ENCODE measurements at places on chromosomes 5 and 9. TPM values are rescaled to one million over a fixed set of nuclear protein-coding genes. Genes with fewer than 3 reads are reported as not detected.

The NELFB gene
- 54.9 TPM for total RNA-seq

The APBA1 gene
- 4.6 TPM for total RNA-seq

The CDKN2B gene
- total RNA-seq: 11.4 TPM

The AK6 gene
- total RNA-seq: 22.0 TPM

The FOXD4L4 gene
- total RNA-seq: not detected

The MAML1 gene
- 21.4 TPM for total RNA-seq

The SCGB3A1 gene
- not detected for total RNA-seq

The C5orf15 gene
- total RNA-seq: 20.3 TPM

The C9orf153 gene
- 0.46 TPM for total RNA-seq

The ADCY2 gene
- 9.1 TPM for total RNA-seq

The DMRT3 gene
- not detected for total RNA-seq

The PCDHGA7 gene
- 9.1 TPM for total RNA-seq

The CEL gene
- total RNA-seq: 0.19 TPM

The ARHGEF28 gene
- total RNA-seq: 16.4 TPM

The TMC1 gene
- total RNA-seq: not detected

The GMCL2 gene
- not detected for total RNA-seq

The SPOCK1 gene
- total RNA-seq: 39.0 TPM

The PLPPR1 gene
- not detected for total RNA-seq

The PTPA gene
- 91.9 TPM for total RNA-seq

The IGIP gene
- total RNA-seq: 31.9 TPM

The CTNND2 gene
- 2.5 TPM for total RNA-seq

The MAPK9 gene
- 37.8 TPM for total RNA-seq

The REEP2 gene
- 24.5 TPM for total RNA-seq

The WNT8A gene
- total RNA-seq: not detected

The DCTN3 gene
- 104 TPM for total RNA-seq

Data from esophagus muscularis mucosa (tissue), 4 donors.